ENCODE measurements at places on chromosomes 7 and 10. TPM values are rescaled to one million over a fixed set of nuclear protein-coding genes. Genes with fewer than 3 reads are reported as not detected.
A peak's percentile ranks its signal among the peaks of the same experiment; 100 is the strongest.

CROT gene
- 8.3 TPM for total RNA-seq

- DNase-seq = no peak
Observed at GRCh38 chr7:107480932-107481331, 11.1 kb downstream of the GPR22 start.

DNA sequence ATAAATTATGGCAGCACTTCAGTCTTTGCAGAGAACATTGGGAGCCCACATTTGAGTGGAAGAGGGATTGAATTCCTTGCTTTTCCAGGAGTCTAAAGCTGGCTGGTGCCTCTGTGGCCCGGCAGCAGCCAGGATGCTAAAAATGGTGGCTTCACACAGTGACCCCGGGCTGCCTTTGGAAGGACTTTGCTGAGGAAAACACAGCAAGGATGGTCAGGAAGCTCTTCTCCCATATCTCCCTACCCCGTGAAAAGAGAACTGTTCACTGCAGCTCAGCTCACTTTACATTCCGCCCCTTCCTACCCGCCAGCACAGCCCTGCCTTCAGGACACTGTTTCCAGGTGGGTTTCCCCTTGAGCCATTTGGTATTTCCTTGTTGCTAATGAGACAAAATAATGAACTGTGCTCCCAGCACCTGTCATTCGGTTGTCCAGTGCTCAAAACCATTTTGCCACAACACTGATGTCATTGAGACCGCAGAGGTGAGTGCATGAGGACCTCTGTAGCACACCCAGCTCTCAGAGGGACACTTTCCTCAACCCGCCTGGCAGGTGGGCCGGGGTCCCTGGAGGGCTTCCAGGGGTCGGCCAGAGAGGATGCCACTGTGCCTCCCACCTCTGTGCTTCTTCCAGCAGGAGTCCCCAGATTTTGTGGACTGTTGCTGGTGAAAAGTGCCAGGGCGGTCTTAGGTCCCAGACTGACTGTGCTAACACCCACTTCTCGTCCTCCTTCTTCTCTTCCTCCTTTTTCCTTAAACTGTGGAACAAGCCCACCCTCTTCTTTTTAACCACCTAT lies 255.7 kb upstream of the PPP2R2D start:
- peak; percentile 73 for DNase-seq

COL17A1 gene
- total RNA-seq = 0.19 TPM

CALY gene
- not detected for total RNA-seq

DNA sequence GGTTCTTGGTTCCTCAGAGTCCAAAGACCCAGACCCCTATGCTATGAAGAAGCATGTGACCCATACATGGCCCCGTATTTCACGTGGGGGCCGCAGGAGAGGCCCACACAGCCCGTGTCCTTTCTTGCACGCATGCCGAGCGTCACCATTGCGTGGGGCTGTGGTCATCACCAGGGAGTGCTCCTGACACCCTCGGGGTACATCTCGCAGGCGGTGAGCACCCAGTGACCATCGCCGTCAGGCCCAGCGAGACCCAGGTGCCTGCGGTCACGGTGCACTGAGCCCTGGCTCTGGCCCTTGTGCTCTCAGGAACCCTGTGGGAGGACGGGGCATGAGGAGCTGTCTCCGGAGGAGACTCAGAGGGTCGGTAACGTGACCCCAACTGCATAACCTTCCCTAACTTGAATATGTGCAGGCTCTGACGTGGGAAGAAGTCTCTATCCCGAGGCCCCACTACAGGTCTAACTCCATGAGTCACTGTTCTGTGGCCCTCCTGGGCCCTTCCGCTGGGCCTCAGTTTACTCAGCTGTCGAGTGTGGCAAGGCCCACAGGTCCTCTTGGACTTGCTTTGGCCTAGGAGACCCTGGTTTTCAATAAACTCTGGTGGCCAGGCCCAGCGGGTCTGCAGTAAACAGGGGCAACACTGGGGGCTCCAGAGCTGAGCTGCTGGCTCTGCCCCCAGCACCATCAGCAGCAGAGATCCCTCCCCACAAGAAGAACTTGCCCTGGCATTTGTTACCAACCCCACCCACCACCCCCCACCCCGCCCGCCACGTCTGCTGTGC lies 503.9 kb downstream of the PTPRN2 start:
- peak; percentile 72 for DNase-seq

DNA sequence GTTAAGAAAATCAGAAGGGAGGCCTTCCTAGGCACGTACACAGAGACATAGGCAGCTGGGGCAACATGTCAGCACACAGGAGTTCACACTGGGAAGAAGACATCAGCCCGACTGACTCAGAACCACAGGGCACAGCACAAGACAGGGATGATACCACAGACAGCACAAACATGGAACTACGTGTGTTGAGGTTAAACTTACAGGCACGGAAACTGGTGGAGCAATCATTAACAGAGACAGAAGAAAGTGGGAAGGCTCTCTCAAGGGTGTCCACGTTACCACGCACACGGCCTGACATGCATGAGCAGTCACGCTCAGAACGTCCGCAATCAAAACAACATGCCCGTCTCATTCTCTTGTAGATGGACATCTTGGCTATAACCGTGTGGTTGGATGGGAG lies 636.4 kb downstream of the KCNMA1 start:
- no peak for DNase-seq

DNA sequence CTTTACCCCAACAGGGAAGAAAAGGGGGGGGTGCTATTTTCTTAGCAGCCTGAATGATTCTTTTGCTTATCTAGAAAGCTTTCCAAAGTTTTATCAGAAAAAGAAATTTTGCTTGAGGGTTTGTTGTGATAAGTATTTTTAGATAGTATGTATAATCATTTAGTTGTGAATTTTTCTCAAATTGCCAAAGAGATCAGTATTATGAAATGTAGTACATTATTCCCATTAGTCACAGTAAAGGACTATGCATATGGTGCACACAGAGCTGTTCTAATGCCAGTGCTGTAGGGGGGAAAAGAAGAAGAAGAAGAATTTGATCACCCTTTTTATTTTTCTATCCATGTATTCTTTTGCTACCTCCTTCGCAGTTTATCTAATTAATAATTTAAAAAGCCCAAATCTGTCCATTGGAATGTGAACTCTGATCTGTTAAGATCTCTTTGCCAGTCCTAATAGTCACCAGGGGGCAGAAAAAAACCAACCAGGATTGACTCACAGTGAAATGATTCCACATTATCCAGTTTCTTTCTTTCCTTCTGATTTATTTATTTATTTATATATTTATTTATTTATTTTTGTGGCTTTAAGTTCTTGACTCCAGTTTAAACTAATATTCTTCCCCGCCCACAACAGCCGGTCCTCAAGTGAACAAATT lies 4.7 kb downstream of the RBM20 start:
- DNase-seq = no peak

ACBD7 gene
- 1.1 TPM for total RNA-seq

SPDYE8 gene
- total RNA-seq = not detected

GRCh38 chr7:103569621-103570305 lies 123.8 kb upstream of the SLC26A5 start:
- no peak for DNase-seq

DNA sequence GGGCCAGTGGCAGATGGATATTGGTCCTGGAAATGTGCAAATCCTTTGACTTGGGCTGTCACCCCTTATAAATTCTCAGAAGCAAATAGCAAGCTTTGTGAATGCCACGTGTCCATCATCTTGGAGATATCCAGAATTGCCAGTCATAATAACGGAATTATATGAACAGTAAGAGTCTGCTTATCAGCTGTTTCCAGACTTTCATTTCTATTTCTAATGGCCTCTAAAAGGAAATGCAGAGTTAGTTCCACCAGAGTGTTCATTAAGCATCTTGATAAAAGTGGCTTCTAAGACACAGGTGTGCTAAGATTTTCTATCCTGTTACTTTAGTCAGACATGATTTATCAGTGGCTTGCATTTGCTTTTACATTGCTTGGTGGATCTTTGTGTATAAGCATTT lies 87.4 kb downstream of the RAMP3 start:
- DNase-seq = no peak

DNA sequence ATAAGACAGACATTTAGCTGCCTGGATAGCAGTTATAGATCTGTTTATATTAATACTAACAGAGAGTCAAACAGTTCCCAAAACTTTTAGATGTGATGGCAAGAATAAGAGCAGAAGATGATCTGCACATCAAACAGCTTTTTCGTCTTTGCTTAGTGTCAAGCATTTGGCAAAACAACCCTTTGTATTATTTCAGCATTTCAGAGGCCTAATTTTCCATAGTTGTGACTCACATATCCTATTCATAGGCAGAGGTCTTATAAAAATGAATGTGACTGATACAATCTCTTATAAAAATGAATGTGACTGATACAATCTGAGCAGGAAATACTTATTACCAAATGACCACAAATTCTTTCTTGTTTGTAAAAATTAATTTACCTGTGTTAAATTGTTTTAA lies 71.2 kb downstream of the LRRTM3 start:
- no peak for DNase-seq

GRCh38 chr10:70280099-70280498 lies 3.7 kb downstream of the NPFFR1 start:
- DNase-seq = no peak

SPDYE2B gene
- not detected for total RNA-seq

DNA sequence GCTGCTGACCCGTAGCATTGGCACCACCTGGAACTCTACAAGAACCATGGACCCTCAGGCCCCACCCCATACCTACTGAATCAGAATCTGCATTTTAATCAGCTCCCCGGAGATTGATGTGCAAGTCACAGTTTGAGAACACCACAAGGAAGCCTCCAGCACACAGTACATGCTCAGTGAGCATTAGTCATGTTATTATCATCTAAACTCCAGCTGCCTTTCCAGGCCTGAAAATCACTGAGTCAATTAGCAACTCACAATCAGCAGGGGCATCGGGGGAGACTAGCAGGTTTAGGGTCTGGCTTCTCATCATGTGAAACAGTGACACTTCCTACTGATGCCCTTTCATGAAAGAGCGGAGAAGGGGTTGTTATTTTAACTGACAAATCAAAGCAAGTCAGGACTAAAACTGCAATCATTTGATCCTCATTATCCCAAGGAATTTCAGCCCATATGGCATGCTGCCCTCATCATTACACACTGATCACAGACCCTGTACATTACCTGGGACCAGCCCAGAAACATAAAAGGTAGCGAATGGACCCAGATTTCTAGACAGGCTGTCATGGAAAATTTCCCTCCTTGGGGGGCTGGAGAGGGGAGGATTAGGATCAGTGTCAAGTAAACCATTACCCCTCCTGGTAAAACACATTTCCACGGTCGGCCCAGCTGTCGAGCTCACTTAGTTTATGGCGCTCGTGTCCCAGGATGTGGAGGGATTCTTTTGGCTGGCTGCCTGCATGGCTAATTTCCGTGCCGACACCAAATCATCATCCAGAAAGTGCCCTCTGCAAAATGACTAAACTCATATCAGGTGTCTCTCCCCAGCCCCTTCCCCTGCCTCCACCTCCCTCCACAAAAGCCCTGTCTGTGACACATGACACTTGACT lies 122.8 kb downstream of the PRLHR start:
- no peak for DNase-seq

- no peak for DNase-seq
Observed at GRCh38 chr10:14022052-14022451, 308.7 kb downstream of the FRMD4A start.

DNA sequence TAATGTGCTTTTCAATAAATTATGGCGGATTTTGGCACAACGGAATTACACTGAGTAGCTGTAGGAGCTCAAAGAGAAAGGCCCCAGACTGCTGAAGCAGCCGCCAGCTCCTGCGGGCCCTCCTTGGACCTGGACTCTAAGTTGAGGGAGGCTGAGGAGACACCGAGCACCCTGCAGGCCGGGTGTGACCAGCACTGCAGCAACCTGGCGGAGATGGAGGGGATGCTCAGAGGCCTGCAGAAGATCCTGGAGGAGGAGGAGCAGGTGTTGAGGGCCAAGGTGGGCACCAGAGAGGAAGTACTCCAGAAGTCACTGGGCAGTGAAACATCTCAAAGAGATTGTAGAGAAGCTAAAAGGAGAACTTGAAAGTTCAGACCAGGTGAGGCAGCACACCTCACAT lies 33.0 kb upstream of the POM121L12 start:
- no peak for DNase-seq

All from mesenteric fat pad (tissue), 1 donor.